ENCODE measurements at places on chromosomes 2 and 18. TPM values are rescaled to one million over a fixed set of nuclear protein-coding genes. Genes with fewer than 3 reads are reported as not detected.

GRCh38 chr2:111667542-111668273, 216.3 kb downstream of the ANAPC1 start:
- DNase-seq: peak; percentile 25
- H3K4me3 ChIP-seq: no peak overlapping the region
- no peak overlapping the region for H3K27ac ChIP-seq
- peaks cover 4% of the 10 kb centered on the region for H3K36me3 ChIP-seq
- peaks cover 2% of the 10 kb centered on the region for H3K27me3 ChIP-seq
- no peaks in the 10 kb centered on the region for H3K4me1 ChIP-seq

The SCN2A gene
- total RNA-seq: 1.5 TPM

The DSC2 gene
- 65.4 TPM for total RNA-seq

DNA sequence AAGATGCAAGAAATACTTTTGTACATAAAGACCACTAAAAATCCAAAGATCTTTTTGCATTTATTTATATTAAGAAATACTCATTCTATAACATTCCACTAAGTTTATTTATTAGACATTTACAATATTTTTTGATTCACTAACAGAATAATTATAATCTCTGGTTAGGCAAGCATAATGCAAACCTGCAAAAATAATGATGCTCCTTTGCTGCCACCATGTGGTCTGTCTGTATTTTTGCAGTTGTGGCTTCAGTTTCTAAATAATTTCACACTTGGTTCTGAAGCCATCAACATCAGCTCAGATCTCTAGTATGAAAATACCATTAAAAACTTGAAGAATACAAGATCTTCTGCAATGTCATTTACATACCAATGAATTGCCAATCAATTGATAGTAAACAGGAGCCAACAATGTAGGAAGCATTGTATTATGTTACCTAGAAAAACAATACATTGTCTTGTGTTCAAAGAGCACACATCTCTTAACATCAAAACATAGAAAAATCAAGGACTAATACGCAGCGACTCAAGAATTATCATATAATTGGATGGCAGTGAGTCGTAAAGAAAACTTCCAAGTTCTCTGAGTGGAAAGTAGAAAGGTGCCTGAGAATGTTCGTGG, 28.8 kb upstream of the WDR75 start:
- DNase-seq: peak; percentile 50
- no peaks in the 10 kb centered on the region for H3K27me3 ChIP-seq
- no peak overlapping the region for H3K4me3 ChIP-seq
- H3K27ac ChIP-seq: no peak overlapping the region

The CCDC74B gene
- total RNA-seq: 20.4 TPM

Data from endothelial cell (in vitro differentiated cells).